ENCODE measurements at places on chromosomes 6 and 20. TPM values are rescaled to one million over a fixed set of nuclear protein-coding genes. Genes with fewer than 3 reads are reported as not detected.

GRCh38 chr6:106453756-106454367, 93.3 kb downstream of the CRYBG1 start:
- H3K27me3 ChIP-seq: no peaks in the 10 kb centered on the region
- no peak overlapping the region for H3K27ac ChIP-seq
- DNase-seq: no peak
- H3K4me1 ChIP-seq: peaks cover 4% of the 10 kb centered on the region
- no peaks in the 10 kb centered on the region for H3K36me3 ChIP-seq

Gene CTCFL
- total RNA-seq: 0.12 TPM

DNA sequence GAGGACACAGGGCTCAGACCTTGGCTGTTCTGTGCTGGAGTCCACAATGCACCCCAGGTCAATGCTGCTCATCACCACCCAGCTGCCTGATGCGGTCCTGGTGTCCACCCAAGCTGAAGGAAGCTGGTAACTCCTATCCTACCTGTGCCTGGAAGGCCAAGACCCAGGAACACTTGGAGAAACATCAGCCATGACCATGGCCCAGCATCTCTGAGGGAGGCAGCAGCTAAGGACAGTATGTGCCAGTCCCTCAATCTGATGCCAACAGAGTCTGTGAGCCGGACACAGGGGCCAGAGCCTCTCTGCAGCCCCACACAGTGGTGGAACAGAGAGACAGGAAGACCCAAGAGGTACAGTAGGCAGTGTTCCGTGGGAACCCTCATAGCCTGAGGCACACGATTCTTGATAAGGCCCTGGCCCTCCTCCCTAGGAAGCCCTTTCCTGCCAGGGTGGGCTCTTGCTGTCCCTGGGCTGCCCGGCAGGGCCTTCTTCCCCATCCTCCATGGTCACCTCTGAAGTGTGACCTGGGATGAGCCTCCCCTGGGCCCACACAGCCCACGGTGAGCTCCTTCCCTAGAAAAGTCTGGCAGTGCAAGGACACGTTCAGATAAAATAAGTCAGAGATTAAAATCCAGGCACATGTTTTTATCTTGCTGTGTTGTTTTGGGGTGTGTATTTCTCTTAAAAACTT, 170.7 kb downstream of the THBS2 start:
- no peaks in the 10 kb centered on the region for H3K36me3 ChIP-seq
- H3K4me3 ChIP-seq: no peak overlapping the region
- H3K4me1 ChIP-seq: no peaks in the 10 kb centered on the region
- H3K27me3 ChIP-seq: no peaks in the 10 kb centered on the region
- H3K27ac ChIP-seq: no peak overlapping the region

DNA sequence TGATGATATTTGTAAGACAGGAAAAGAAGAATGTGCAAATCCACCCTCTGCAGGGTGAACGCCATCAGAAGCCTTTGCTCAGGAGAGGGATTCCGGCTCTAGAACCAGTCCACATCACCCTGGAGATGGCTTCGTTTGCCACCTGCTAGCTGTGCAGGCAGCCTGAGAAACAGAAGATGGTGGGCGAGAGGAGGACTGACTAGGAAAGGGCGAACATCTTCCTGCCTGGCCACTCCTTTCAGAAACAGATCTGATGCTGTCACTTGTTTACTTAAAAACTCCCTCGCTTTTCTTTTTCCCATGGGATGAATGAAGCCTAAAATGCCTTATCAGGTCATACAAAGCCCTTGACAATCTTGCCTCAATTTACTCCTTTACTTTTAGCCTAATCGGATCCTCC, 1.2 kb downstream of the PTPRA start:
- H3K36me3 ChIP-seq: no peaks in the 10 kb centered on the region
- no peak overlapping the region for H3K27ac ChIP-seq
- no peaks in the 10 kb centered on the region for H3K27me3 ChIP-seq

DNA sequence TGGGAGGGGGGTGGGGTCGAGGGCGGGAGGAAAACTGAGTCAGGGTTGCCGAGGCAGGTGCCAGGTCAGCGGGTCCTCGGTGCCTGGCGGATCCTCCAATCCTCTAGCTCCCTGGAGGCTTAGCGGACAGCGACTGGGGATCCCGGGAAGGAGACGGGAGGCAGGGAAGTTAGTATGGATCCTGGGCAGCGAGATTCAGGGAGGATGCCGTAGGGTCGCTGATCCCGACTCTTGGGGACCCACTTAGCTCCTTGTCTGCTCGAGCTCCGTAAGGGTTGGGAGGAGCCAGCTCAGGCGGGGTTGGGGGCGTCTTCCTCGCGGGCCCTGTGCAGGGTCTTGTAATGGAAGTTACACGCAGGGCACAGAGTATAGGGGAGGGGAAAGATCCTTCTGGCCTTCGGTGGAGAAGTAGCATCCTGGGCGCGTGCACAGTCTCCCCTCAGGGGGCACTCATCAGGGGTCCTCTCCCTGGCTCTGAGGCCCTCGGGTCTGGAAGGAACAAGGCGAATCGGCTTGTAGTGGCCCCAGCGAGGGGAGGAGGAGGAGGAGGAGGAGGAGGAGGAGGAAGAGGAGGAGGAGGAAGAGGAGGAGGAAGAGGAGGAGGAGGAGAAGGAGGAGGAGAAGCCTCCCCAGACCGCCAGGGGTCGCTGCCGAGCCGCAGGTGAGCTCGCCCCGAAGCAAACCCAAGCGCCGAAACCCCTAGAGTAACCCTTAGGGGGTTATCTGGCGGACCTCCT, 6.4 kb upstream of the SLC12A5 start:
- H3K4me1 ChIP-seq: peaks cover 7% of the 10 kb centered on the region
- peaks cover 45% of the 10 kb centered on the region for H3K27me3 ChIP-seq
- no peak overlapping the region for H3K4me3 ChIP-seq
- no peak overlapping the region for H3K27ac ChIP-seq
- DNase-seq: peak; percentile 66
- no peaks in the 10 kb centered on the region for H3K36me3 ChIP-seq

Gene ADAM33
- total RNA-seq: 14.8 TPM

GRCh38 chr6:43801495-43802181, 31.6 kb downstream of the VEGFA start:
- peak overlapping the region; percentile 94 for H3K27ac ChIP-seq
- no peak overlapping the region for H3K4me3 ChIP-seq
- DNase-seq: no peak

Gene COL9A1
- total RNA-seq: 1.5 TPM

DNA sequence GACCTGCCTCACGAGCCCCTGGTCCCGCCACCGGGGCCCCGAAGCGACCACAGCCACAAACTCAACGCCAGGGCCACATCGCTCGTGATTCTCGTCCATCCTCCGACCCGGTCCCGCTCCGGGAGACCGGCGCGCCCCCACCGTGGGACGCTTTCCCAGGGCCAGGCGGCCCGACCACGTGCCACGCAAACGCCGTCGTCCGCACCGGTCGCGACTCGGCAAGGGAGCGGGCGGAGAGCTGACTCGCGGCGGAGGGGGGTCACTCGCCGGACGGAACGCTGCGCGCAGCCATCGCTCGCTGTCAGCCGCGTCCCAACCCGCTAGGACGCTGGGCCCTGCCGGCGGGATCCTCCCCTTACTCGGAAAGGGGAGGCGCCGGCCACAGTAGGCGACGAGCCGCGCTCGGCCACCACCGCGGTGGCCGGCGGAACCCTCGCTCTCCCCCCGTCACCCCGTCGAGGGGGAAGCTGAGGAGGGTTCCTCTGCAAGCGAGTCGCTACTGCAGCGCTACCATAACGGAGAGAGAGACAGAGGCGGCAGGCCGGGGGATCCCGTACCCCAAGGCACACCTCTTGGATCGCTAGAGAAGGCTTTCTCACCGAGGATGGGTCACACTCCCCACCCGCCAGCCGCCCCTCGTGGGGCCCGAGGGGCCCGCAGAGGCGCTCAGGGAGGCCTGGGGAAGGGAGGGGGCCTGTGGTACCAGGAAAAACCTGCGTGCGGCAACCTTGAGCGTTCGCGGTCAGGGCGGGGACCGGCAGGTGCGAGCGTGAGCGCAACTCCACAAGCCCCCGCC, 511.8 kb upstream of the ZNF337 start:
- peaks cover 5% of the 10 kb centered on the region for H3K4me1 ChIP-seq
- DNase-seq: peak; percentile 32
- H3K27ac ChIP-seq: no peak overlapping the region

- H3K27me3 ChIP-seq: no peaks in the 10 kb centered on the region
- no peak for DNase-seq
- no peaks in the 10 kb centered on the region for H3K4me1 ChIP-seq
- no peaks in the 10 kb centered on the region for H3K36me3 ChIP-seq
- no peak overlapping the region for H3K4me3 ChIP-seq
- H3K27ac ChIP-seq: no peak overlapping the region
Observed at GRCh38 chr20:53262365-53262764, 290.2 kb downstream of the TSHZ2 start.

Gene CAGE1
- 0.17 TPM for total RNA-seq

Gene RAD21L1
- not detected for total RNA-seq

Gene TDRD6
- 0.08 TPM for total RNA-seq

Gene IPCEF1
- 0.80 TPM for total RNA-seq

- DNase-seq: no peak
- H3K4me1 ChIP-seq: peaks cover 12% of the 10 kb centered on the region
- H3K27ac ChIP-seq: no peak overlapping the region
- H3K36me3 ChIP-seq: no peaks in the 10 kb centered on the region
Observed at GRCh38 chr6:149385998-149386646, 13.9 kb upstream of the SUMO4 start.

DNA sequence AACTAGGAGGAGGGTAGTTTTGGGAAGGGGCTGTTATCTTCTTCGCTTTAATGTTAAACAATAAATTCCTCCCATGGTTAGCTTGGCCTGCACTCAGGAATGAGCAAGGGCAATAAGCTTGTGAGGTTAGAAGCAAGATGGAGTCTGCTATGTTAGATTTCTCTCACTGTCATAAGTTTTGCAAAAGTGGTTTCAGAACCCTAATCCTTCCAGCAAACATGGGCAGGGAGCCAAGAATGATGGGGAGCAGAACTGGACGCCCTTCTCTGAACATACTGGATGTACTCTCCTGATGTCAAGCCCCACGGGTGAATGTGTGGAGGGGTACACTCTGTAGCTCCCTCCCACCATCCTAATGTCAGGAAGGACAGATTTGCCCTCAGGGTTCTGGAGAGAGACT, 22.3 kb downstream of the C6orf163 start:
- H3K27ac ChIP-seq: no peak overlapping the region
- no peak for DNase-seq
- no peak overlapping the region for H3K4me3 ChIP-seq
- no peaks in the 10 kb centered on the region for H3K36me3 ChIP-seq

DNA sequence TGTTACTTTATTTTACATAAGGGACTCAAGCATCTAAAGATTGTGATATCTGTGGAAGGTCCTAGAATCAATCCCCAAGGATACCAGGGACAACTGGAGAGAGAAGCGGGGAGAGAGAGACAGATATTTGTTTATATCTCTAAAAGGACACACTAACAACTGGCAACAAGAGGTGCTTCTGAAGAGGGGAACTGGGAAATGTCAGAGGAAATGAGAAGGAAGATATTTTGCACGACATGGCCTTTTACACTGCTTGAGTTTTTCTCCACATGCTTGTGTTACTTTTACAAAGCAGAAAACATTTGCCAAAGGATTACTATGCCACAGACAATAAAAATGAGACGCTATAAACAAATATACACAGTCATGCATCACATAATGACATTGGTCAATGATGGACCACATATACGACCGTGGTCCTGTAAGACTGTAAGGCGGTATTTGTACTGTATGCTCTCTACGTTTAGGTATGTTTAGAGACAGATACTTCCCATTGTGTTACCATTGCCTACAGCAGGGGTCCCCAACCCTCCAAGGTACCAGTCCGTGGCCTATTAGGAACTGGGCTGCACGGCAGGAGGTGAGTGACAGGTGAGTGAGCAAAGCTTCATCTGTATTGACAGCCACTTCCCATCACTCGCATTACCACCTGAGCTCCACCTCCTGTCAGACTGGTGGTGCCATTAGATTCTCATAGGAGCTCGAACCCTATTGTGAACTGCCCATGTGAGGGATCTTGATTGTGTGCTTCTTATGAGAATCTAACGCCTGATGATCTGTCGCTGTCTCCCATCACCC, 64.6 kb upstream of the PTPN1 start:
- DNase-seq: no peak
- no peaks in the 10 kb centered on the region for H3K27me3 ChIP-seq
- H3K4me3 ChIP-seq: no peak overlapping the region
- peak overlapping the region; percentile 31 for H3K27ac ChIP-seq

DNA sequence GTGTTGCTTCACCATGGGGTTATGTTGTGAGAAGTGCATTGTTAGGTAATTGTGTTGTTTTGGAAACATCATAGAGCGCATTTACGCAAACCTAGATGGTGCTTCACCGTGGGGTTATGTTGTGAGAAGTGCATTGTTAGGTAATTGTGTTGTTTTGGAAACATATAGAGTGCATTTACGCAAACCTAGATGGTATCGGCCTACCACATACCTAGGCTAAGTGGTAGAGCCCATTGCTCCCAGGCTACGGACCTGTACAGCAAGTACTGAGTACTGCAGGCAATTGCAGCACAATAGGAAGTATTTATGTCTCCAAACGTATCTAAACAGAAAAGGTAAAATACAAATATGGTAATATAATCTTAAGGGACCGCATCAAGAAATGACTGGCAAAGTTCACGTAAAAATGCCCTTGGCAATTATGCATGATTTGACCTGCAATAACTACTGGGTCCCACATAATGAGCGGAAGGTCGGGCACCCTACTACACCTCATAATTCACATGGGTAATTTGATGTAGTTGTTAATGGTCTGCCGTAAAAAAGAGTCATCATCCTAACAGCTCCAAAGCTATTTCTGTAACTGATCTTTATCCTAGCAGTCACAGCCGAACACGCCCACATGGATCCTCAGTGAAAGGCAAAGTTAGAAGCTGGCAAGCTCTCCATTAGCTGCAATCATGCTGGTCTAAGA, 76.0 kb downstream of the RSPH3 start:
- H3K4me1 ChIP-seq: no peaks in the 10 kb centered on the region
- H3K27me3 ChIP-seq: no peaks in the 10 kb centered on the region
- no peak for DNase-seq
- H3K36me3 ChIP-seq: no peaks in the 10 kb centered on the region
- H3K27ac ChIP-seq: no peak overlapping the region

DNA sequence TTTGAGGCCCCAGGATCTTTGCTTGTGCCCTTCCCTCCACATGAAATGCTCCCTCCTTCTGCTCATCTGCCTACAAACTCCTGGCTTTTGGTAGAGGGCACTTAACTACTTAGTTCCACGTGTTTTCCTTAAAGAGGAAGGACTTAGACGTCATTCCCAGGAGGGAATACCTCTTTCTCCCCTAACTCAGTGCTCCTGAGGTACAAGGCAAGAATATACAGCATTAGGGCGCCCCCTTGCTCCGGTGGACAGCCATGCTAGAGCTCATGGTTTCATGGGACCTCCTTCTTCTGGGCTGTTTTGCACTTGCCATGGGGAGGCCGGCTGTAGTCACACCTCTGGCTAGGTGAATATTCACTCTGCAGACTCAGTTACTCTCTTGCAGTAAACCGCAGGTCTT, 93.8 kb upstream of the LY86 start:
- H3K4me1 ChIP-seq: no peaks in the 10 kb centered on the region
- no peak overlapping the region for H3K4me3 ChIP-seq
- peaks cover 4% of the 10 kb centered on the region for H3K27me3 ChIP-seq
- peak; percentile 57 for DNase-seq
- H3K36me3 ChIP-seq: no peaks in the 10 kb centered on the region

GRCh38 chr6:142753196-142753595, 191.8 kb downstream of the HIVEP2 start:
- H3K27me3 ChIP-seq: no peaks in the 10 kb centered on the region
- no peak overlapping the region for H3K27ac ChIP-seq
- DNase-seq: no peak
- no peak overlapping the region for H3K4me3 ChIP-seq
- no peaks in the 10 kb centered on the region for H3K4me1 ChIP-seq
- H3K36me3 ChIP-seq: no peaks in the 10 kb centered on the region
